GDM1 (cell line): ENCODE measurements at places on chromosomes 12 and 14.

DNA sequence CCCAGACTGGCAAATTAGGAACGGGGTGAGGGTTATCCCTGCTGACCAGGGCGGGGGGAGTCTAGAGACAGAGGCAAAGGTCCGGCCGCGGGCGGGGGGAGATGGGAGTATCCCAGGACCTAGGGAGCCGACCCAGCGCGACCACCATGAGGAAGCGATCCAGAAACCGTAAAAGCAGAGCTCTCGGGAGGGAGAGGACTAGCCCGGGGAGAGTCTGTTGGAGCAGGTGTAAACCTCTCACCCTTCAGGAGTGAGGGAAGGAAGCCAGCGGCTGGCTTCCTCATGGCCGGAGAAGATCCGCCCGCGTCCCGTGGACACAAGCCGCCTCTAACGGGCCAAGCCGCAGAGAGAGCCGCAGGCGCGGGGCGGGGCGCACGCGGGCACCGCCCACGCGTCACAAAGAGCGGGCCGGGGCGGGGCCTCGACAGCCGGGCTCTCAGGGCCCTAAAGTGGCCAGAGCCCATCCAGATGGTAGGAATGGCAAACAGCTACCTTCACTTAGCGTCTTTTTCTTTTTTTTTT, at the start of gene ACRBP:
Gene ACRBP, minus strand, starts transcription at position 350 of the 522 bp plus-strand sequence. Its CDS starts 66 bp downstream, at position 284.
- no peak for DNase-seq

DNA sequence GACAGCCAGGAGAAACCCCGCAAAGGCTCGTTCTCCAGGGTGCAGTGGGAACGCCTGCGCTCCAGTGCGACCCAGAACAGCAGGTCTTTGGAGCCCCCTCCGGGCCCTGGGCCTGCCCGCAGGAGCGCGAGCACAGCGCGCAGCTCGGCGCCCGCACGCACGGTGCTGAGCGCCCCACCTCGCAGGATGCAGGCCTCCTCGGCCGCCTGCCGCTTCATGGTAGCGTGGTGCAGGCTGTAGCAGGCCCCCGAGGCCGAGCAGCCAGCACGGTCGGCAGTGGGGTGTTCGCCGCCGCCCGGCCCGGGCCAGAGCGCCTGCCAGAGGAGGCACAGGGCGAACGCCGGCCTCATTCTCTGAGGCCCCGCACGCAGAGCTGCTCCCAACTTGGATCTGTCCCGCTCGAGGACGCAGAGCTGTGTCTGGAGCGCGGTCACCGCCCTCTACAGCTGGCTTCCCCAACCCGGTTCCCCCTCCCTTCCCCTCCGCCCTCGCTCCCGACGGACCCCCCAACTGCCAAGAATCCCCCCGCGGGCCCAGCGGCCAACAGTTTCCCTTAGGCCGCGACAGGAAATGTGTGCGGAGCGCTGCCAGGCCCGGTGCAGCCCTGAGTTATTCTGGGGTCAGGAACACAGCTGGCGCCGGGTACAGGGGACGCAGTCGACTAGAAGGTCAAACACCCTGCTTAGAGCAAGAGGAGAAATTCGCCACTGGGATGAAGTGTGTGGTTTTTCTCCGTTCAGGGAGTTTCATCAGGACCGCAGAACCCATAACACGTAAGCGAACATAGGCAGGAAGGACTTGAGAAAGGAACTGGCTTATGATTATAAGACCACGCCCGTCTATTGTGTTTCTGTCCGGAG, at the start of gene CLEC14A:
Gene CLEC14A, minus strand, starts transcription at position 421 of the 860 bp plus-strand sequence. Its CDS starts 71 bp downstream, at position 350.
- DNase-seq = no peak

DNA sequence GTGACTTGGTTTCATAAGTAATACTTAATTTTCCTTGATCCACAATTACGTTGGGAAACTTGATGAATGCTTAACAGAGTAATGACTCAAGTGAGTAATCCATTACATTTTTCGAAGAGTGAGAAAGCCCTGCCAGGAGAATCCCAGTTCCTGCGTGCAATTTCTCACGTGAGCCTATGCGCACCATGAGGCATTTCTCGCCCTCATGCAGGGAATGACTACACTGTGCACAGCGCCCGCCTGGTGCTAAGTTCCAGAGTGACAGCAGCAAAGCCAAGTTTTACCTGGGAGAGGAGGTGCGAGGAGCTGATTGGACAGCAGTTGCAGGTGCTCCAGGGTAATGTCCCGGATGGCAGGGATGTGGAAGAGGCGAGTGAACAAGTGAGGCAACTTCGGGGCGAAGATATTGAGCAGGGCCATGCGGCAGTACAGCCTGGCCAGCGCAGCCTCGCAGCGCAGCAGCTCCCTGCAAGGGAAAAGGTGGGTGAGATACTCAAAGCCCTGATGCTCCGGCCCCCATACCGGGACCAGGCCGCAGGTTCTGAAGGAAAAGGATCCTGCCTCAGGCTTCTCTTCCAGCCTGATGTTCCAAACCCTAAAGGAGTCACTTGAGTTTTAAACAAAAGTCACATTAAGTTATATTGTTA, 69.4 kb downstream of the TRAFD1 start:
- no peak for DNase-seq

GRCh38 chr12:116261525-116262100, 15.9 kb downstream of the MED13L start:
- DNase-seq = no peak

GRCh38 chr14:68890173-68890931, 88.8 kb downstream of the ACTN1 start:
- no peak for DNase-seq

DNA sequence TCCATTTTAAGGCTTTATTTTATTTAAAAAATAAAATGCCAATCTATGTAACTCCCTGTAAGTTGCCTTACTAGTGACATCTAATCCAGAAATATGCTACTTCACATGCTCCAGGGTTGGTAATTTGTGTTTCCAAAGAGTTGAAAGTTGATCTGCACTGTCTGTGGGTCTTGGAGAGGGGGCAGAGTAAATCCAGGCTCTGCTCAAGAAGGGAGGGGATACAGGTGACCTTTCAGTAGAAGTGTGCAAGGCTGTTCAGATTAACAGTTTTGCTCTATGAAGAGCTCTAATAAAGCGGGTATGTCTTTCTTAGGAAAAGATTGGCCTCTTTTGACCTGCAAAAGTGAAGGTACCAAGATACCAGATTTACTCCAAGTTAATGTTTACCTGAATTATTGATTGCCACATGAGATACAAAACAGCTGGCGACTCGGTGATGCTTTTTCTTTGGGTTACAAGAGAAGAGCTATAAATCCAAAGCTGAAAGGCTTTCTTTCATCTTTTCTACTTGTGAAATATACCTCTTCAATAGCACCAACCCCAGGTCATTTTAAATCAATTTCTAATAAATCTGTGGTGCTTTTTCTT, 75.6 kb upstream of the FLRT2 start:
- DNase-seq = no peak

GRCh38 chr14:72515779-72516770, 377.8 kb downstream of the DPF3 start:
- DNase-seq = no peak

GRCh38 chr12:54945082-54945481, 39.5 kb downstream of the TESPA1 start:
- no peak for DNase-seq

DNA sequence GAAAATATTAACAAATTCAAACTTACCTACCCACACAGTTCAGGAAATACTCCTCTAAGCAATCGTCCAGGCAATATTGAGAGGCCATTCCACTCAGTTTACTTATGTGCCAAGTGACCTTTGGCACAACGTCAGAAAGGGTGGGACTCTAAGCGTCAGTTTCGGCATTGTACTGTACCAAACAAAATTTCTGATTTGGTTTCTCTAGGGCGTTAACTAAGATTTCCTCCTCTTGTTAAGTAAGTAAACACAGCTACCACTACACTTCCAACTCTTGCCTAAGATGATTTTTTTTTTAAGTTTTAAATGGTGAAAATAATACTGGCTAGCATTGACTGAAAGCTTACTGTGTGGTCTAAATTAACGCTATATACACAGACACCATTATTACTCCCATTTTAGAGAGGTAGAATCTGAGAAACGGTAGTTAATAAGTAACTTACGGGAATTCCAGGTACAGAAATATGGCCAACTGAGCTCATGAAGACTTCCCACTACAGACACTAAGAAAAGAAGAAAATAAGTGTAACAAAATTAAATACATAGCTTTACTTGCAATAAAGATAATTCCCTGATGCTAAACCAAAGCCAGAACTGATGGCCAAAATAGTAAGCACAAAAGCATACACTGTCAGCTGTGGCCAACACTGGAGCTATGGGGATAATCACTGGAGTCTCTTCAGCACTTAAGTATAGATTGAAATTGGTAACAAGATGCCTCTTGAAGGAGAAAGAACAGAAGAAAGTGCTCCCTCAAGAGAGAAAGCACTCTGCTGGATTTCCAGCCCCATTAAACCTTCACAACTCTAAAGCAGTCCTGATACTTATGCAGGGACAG, 76.1 kb downstream of the EPS8 start:
- DNase-seq = no peak

DNA sequence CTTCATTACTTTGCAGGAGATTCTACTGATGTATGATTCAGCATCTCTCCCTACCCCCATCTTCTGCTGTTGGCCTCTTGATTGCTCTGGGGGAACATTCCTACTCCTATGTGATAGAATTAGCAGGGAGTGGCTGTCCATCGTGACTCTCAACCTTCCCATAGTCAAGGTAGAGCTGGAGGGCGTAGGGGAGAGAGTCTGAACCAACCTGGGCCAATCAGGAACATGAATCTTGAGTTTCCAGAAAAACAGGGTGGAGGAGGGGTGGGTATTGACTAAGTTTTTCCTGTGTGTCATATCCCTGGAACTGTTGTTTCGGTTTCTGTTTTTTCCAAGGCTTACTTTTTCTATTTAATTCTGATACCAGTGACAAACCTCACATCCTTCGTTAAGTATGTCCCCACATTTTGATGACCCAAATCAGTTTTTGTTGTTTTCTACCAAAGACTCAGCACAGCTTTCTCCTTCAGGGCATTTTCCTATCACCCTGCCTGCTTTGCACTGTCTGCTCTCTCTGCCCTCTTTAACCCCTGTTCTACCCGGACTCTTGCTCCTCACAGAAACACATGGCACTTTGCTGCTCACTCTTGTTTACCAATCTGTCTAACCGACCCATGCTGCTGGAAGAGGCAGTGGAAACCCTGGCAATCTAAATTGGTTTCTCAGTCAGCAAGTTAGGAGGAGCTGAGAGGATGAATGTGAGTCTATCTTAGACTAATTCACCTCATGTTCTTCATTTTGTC, 1428.3 kb downstream of the AACS start:
- no peak for DNase-seq

- no peak for DNase-seq
These were observed 178.3 kb downstream of the NAV3 start for GRCh38 chr12:78009031-78009430.

- DNase-seq = no peak
These were observed 72.6 kb downstream of the TBX3 start for GRCh38 chr12:114611145-114612018.
